ENCODE measurements at places on chromosomes 4 and X.

DNA sequence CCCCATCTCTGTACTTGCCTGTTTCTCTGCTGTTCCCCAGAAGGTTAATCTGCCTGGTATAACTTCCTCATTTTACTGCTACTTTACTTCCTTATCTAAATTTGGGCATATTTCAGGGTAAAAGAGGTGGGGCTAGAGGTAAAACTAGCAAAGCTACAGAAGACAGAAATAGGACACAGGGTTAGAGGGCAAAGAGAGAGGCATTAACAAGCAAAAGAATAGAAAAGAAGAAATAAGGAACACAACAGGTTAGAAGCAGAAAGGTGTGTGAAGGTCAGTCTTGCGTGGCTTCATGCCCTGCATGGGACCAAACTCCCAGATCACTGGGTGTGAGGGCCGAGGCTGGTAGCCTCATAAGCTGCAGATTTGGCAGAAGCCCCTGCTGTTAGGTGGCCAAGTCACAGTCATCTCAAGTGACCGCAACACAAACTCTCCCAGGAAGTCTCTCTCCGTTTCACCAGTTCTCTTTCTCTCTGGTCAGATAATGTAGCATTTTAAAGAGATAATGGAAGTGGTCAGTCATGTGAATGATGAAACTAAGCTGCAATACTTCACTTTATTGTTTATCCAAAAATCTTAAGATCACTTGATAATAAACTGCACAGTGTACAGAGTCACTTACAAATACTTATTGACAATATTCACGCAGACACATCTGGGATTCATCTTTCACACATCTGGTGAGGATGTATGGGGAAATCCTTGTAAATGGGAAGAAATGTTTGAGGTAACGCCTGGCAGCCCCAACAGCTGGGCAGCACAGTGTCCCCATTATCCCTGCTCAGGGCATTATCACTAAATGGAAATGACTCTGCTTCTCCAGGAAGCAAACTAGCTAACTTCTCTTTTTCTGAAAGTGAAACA is 16.4 kb downstream of the TMEM154 start:
- DNase-seq = no peak

DNA sequence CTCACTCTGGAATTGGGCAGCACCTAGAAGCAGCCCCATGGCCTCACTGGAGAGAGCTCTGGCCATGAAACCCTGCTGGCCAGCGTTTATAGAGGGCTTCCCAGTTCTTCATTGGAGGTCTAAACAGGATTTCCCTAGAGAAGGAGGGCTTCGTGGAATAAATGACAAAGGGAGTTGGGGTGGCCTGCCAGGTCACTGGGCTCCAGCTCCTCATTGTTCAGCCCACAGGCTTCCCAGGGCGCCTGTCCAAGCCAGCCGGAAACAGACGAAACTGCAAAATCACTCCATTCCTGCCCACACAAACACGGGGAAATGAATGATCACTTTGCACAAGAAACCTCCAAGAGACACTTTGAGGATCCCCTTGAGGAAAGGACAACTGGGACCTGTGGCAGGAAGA is 189.7 kb downstream of the TSPAN5 start:
- no peak for DNase-seq

DNA sequence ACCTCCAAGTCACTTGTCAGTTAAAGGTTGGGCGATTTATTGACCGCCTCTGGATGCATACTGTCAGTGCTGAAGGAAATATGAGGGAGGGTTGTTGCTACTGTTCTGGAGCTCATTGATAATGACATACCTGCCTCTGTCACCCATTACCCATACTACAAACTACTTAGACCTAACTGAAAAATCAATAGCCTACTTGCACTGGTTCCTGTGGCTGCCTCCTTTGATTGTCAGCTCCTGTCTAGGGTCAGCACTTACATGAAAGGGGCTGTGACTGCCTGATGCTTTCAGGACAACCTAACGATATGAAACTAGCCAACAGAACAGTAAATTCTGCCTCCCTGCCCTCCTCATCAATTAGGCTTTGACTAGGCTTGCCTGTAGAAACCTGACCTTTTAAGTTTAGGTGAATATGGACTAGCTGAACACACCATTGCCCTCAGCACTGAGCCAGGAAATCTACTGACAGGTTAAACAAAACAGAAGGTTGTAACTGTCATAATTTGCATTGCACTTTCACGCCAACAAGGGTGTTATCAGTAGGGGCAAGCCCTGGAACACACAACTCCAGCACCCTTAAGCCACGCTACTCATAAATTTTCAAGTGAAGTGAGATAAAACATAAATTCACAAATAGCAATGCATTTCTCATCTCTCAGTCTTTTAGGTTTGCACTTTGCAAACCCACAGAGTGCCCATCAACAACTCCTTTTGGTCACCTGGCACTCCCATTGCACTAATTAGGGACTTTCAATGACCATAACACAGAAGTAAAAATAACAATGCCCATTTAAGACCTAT is 9.0 kb upstream of the MAB21L2 start:
- DNase-seq = no peak

DNA sequence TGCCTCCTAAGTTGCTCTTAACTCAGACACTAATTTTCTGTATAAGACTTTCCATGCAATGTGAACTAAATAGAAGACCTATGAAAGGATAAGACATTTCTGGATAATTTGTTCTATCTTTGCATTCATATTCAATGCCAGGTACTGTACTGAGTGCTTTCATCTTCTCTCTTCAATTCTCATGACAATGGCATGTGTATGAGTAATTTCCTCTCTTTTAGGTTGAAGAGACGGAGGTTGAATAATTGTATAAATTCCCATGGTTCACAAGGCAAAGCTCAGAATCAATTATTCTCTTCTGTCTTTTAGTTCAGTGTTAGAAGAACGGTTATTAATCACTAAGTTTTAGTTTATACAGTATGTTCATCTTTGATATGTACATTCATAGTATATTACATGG is 29.3 kb upstream of the CFAP299 start:
- DNase-seq = no peak

DNA sequence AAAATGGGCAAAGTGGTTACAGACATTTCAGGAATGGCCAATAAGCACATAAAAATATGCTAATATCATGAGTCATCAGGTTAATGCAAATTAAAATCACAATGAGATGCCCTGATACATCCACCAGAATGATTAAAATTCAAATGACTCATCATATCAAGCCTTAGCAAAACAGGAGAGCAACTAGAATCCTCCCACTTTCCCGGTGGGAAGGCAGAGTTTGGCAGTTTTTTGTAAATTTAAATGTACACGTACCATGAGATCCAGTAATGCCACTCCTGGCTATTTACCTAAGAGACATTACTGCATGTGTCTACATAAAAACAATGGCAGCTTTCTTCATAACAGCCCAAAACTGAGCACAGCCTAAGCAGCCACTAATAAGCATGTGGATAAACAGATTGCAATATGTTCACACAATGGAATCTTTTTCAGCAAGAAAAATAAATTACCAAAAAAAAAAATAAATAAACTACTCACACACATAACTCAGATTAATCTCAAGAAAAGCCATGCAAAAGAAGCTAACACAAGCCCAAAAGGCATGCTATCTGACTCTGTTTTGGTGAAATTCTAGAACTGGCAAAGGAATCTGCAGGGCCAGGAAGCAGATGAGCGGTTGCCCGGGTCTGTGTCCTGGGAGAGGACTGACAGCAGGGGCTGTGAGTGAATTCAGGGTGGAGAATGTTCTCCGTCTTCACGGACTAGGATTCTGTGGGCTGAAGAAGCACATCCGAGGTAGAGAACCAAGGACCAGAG is 48.8 kb downstream of the AFAP1 start:
- DNase-seq = no peak

GRCh38 chrX:17591741-17592110 is 145.6 kb upstream of the SCML1 start:
- no peak for DNase-seq

DNA sequence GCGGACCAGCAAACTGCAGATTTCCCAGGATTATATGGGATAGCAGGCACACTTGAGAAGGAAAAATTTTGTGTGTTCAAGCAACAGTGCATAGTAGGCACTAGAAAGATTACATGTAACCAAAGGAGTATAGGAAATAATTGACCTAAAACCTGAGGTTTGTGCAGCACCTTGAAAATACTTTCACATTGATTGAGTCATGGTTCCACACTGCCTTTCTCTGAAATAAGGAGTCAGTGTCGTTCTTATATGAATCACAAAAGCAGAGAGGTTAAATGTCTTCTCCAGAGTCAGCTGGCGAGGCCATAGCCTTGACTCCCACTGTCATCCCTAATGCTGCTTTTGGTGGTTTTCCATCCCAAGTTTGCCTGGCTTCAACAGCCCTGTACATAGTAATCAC is 138.9 kb downstream of the SOWAHB start:
- DNase-seq = no peak

GRCh38 chrX:68238568-68238967 is 194.7 kb downstream of the OPHN1 start:
- DNase-seq = no peak
